ENCODE measurements at places on chromosomes 6 and 20. TPM values are rescaled to one million over a fixed set of nuclear protein-coding genes. Genes with fewer than 3 reads are reported as not detected.
A peak's percentile ranks its signal among the peaks of the same experiment; 100 is the strongest.

The NHSL1 gene
- polyA plus RNA-seq, result 14.9 TPM

The DHX16 gene
- 27.1 TPM for polyA plus RNA-seq

DNA sequence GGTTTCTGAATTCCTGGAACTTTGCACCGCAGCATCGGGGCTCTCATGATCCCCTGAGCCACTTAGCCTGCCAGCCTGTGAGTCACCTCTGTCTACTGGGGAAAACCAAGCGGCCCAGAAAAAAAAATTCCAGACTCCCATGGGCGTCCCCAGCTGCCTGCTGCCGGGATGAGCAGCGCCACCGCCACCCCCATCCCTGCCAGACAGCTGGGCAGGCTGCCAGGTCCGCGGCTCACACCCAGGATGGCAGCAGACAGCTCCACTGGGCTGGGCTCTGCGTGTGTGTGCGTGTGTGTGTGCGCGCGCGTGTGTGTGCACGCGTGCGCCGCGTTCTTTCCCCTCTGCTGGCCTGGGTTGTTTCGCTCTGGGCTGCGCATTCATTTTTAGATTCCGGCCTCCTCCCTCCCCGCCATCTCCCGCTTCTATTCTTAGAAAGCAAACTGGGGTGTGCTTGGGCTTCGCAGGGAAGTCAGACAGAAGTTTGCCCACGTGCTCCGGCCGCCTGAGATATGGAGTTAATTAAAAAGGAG, 38.9 kb upstream of the PMEPA1 start:
- H3K4me1 ChIP-seq, result peaks cover 41% of the 10 kb centered on the region
- DNase-seq, result peak; percentile 82
- H3K4me3 ChIP-seq, result peak overlapping the region; percentile 27

DNA sequence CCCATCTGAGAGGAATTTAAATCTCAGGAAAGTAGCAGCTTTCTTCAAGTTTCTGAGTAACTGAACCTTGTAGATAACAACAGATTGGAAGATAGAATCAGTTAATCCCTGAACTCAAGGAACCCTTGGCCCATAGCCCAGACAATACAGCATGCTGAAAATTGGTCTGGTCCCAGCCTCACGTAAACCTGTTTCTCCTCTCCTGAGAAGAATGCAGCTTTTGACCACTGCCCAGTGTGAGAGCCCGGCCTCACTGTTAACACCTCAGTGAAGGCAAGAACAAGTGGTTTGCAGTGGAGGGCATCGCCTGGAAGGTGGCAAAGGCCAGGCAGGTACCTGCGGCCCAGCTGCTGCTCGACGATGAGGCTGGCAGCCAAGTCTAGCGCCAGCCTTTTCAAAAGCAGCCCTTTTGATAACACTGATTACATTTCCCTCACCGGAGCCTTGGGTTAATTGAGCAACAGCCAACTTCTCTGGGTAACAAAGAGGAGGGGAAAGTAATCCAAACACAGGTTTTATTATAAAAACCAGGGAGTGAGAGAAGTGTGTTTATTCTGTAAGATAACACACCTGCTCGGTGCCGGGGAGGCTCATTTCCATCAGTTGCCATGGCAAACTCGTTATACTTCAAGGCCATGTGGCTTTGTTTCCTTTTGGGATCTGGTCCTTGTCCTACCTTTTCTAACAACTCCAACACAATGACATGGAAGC, 54.0 kb downstream of the TRAF3IP2 start:
- no peaks in the 10 kb centered on the region for H3K27me3 ChIP-seq
- DNase-seq, result no peak
- H3K27ac ChIP-seq, result peak overlapping the region; percentile 70
- H3K4me3 ChIP-seq, result no peak overlapping the region
- H3K4me1 ChIP-seq, result peaks cover 42% of the 10 kb centered on the region
- no peaks in the 10 kb centered on the region for H3K36me3 ChIP-seq

The SLC12A5 gene
- not detected for polyA plus RNA-seq

The PRSS35 gene
- polyA plus RNA-seq, result 0.17 TPM
